ENCODE measurements at places on chromosomes 3 and 15.

GRCh38 chr3:15492847-15493360 lies 28.6 kb downstream of the COLQ start:
- no peak for DNase-seq

DNA sequence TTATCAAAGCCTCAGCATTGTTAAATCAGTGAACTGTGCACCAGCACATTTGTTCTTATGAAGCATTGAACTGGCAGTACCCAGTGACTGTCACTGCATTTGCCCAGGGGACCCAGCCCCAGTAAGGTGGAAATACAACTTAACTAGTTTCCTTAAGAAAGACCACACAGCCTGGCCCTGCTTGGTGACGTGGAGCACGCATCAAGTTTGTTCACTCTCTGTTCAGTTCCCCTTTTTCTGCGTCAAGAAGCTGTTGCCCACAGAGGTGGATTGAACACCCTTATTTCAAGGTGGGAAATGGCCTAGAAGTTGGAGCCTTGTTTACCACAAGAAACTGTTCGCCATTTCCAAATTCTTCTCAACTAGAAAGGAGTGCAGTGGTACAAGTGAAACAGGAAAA lies 69.9 kb upstream of the AGBL1 start:
- DNase-seq, result no peak

GRCh38 chr3:5488771-5489170 lies 301.3 kb downstream of the EDEM1 start:
- no peak for DNase-seq

- no peak for DNase-seq
These were observed 68.2 kb upstream of the ADAMTSL3 start for GRCh38 chr15:83585601-83586335.

GRCh38 chr3:43326891-43327581 lies 40.7 kb downstream of the SNRK start:
- no peak for DNase-seq

DNA sequence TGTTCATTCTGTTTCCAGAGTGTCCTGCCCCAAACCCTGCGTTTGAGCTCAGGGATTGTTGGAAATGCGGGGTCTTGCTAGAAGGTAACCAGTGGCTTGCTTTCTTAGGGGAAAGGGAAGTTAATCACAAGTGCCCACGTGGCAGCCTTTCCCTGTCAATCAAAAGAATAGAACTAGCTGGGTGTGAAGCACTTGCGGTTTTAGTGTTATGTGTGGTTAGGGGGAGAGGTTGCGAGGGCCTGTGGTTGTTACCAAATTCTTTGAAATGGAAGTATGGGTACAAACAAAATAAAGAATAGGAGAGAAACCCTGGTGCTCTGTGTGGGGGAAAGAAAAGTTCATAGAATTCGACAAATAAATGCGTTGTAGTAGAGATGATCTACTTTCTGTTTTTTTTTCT lies 67.6 kb downstream of the FNDC3B start:
- no peak for DNase-seq

GRCh38 chr15:67542420-67543347 lies at the start of gene MAP2K5:
MAP2K5 (plus strand) TSS chr15:67542703; CDS start chr15:67543336, 633 bp downstream.
- peak; percentile 28 for DNase-seq

DNA sequence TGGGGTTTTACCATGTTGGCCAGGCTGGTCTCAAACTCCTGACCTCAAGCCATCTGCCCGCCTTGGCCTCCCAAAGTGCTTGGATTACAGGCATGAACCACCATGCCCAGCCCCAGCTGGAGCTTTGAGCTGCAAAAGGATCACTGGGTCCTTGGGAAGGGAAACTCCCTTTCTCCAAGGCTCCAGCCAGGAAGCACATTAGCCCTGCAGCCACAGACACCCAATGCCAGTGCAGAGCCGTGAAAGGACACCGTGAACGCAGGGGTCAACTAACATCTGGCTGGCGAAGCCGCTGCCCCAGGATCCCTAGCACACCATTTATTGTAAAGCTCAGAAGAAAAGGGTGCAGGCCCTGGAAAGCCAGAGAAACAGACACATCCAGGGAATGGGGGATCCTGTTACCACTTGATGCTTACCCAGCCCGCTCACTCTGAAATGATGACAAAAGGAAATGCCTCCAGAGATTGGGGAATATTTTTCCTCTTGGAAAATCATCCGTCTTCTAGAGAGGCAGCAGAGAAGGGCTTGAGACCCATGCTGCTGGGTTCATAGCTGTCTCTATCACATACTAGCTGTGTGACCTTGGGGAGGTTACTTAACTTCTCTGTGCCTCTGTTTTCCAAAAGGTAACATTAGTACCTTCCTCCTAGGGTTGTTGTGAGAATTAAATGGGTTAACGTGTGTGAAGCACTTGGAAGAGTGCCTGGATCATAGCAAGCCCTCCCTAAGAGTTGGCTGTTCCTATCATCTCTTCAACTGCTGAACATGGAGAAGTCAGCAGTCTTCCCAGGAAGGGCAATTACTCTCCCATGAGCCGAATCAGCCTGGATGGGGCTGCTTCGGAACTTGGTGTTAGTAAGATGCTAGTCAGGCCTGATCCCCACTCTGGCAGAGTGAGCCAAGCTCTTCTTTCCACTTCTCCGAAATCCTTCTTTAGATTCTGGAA lies 40.8 kb downstream of the LMCD1 start:
- DNase-seq, result no peak

GRCh38 chr15:74795966-74796625 lies 14.2 kb downstream of the CSK start:
- DNase-seq, result no peak

DNA sequence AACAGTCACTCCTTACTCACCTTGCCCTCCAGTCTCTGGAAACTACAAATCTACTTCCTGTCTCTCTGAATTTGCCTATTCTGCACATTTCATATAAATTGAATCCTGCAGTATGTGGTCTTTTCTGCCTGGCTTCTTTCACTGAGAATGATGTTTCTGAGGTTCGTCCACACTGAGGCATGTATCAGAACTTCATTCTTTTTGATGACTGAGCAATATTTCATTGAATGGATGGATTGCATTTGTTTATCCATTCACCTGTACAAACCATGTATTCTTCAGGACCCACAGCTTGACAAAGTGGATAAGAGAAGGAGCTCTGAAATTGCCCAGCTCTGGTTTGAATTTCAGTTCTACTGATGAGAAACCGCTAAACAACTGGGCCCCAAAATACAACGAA lies 118.9 kb upstream of the ARRDC4 start:
- DNase-seq, result no peak

DNA sequence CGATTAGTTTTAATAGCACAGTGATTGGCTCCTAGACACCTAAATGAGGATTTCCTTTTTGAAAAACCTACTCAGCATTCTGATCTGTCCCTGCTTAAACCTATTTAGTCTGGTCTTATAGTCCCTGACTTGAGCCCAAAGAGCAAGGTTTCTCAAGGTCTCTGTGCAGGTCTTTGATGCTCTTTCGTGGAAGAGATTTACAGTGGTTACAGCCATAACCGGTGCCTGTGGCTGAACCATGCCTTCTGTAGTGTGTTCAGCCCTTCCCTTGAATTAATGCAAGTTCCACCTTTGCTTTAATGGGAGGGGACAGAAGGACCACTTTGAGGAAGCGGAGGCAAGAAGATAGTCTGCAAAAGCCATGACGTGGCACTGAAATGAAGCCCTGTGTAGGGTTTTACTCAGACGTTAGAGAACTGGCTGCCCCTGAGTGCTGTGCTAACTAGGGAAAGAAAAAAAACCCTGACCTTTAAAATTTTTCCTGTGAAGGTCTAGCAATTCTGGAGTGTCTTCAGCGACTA lies 43.0 kb downstream of the ZBTB38 start:
- DNase-seq, result no peak

- no peak for DNase-seq
These were observed 15.1 kb upstream of the RFTN1 start for GRCh38 chr3:16528581-16528993.

DNA sequence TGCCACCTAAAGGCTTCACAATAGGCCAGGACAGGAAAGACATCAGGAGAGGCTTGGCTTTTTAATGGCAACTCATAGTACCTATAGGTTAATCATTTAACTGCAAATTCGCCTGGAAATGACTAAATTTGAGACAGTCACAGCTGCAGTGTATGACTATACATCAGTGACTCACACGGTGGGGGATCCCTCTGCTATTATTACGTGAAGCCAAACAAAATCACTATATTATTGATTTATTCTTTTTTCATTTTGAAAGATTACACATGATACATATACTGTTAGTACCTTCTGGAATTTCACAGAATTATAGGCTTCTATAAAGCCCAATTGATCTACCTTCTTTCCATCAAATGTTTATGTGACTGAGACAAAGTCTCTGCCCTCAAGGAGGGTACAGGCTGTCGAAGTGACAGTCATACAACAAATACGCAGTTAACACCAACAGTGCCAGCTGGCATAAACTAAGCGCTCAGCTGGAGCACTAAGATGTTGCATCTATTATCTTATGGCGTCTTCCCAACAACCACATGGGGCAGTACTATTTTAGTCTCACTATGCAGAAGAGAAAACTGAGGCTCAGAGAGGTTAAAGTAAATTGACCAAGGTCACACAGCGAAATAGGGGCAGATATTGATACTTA lies 82.0 kb upstream of the LMOD3 start:
- no peak for DNase-seq

- DNase-seq, result no peak
These were observed 21.0 kb upstream of the ALDH1A2 start for GRCh38 chr15:58086491-58086890.

GRCh38 chr15:98308117-98308516 lies 340.2 kb upstream of the IGF1R start:
- DNase-seq, result no peak

- no peak for DNase-seq
These were observed 17.4 kb downstream of the CCDC12 start for GRCh38 chr3:46959161-46959511.

GRCh38 chr3:126472277-126473006 lies 3.2 kb downstream of the ZXDC start:
- DNase-seq, result peak; percentile 76

DNA sequence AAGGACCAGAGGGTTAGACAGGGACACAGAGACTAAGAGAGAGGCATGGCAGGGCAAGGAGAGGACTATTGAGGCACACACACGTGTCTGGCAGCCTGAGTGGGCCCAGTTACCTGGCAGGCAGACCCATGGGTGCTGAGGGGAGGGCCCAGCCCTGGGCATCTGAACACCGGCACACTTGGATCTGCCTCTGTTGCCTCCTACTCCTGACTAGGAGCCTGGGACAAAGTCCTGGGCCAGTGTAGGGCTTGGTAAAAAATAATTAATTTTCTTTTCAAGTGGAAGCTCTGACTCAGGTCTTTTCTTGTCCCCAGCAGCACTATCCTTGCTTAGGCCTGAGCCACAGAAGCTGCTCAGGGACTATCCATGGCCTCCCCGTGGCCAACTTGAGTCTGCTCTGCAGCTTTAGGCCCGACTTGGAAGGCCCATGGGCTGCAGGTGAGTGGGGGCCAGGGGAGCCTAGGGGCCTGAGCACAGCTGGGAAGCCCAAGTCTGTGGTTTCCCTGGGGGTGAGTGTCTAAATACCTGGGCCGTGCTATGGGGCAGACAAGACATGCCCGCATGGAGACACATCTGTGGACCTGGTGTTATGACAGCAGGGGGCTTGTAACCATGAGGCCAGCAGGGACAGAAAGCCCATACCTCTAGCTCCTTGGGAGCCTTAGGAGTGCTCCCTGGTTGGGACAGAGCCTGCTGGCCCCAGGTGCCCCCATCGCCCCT lies at the start of gene PTH1R:
PTH1R (plus strand) TSS at position 316 of the 720 bp plus-strand sequence. CDS start 5,839 bp downstream, outside the sequence.
- no peak for DNase-seq

DNA sequence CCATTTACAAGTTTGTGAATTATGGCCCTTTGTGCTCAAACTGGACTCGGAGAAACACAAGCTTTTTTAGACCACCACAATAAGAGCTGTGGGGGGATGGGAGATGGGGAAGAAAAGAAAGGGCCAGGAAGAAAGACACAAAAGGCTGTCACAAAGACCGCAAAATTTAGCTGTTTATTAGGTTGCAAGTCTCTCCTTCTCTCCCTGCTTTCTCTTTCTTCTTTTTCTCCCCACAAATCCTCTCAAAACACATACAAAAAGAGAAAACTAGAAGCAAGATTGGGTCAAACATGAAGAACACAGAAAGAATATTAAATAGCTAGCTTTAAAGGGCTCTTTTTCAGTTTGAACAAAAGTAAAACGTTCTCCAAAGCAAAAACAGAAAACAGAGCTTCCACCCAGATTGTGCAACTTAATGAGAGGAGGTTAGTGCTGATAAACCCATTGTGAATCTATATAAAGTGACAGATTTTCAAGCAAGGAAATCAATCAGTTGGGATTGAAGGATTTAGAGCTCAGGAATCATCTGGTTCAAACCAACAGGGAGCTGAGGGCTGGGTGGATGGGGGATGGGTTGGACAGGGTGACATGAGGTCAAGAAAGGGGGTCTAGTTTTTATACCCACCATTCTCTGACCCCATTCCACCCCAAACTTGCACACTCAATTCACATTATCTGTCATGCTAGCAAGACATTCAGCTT lies 87.3 kb downstream of the DHX30 start:
- DNase-seq, result no peak

DNA sequence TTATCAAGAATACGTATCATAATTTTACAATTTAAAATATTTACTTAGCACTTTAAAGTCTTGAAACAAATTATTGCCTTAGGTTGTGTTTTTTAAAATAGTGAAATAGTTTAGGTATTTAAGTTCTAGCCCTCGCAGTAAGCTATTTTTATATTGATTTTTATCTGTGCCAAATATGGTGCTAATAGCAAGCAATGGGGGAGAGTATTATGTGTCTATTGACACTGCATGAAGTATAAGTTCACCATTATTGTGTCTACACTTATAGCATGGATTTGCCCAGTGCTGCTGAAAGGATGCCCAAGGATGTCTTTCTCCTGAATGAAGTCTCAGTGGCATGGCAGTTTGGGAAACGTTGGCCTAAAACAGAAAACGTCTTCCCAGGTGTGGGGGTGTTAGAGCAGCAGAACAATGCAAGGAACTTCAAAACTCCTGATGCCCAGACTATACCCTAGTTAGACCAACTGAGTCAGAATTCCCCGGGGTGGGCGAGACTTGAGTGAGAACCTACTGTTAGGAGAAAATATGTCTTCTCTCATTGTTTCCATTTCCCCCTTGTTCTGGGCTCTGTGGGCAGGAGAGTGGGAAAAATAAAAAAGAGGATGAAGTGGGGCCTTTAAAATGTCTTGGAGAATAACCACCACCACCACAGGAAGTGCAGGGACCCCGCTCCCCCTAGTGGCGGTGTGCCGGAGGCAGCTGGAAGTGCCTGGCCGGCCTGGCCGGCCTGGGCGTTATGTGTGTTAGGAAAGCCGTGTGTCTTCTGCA lies 104.2 kb upstream of the SLC7A14 start:
- no peak for DNase-seq

- DNase-seq, result no peak
These were observed 24.3 kb downstream of the NXPE3 start for GRCh38 chr3:101803173-101803782.

Measured in AG09319 (cell line).